Activated naive CD4-positive, alpha-beta T cell (primary cell): ENCODE measurements at places on chromosomes 12 and 14.

DNA sequence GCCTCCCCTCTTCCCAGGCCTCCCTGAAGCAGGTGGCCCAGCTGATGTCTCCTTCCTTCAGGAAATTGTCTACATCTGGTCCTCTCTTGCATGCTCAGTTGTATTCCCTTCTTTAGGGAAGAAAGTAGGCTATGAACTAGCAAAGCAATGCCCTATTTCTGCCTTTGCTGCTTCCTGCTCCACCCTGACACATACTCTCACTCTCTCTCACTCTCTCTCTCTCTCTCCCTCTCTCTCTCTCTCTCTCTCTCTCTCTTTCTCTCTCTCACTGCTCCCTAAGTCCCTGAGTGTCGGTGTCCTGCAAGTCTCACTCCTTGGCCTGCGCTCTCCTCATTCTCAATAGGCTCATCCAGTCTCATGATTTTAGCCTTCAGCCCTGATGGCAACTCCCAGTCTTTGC is 19.4 kb upstream of the PARP11 start:
- DNase-seq: no peak

DNA sequence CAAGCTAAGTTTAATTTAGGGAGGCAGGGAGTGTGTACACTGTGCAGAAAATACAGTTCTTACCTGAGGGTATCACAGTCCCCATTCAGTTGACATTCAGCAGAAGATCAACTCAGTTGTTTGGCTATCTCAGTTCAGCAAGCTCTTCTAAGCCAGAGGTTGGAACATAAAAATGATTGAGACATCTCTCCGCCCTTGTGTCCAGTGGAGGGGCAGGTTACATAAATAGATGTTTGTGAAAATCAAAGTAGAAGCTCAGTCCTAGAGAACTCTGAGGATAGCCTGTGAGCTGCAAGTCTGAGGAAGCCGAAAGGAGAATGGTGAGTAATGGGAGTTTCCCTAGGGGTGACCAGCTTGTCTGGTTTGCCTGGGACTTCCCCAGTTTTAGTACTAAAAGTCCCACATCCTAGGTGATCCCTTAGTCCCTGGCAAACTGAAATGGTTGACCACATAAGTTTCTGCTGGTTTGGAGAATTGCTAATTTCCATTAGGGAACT is 251.4 kb upstream of the ATP2B1 start:
- no peak for DNase-seq

- no peak for DNase-seq
These were observed 31.5 kb upstream of the CACNA2D4 start for GRCh38 chr12:1949771-1950470.

DNA sequence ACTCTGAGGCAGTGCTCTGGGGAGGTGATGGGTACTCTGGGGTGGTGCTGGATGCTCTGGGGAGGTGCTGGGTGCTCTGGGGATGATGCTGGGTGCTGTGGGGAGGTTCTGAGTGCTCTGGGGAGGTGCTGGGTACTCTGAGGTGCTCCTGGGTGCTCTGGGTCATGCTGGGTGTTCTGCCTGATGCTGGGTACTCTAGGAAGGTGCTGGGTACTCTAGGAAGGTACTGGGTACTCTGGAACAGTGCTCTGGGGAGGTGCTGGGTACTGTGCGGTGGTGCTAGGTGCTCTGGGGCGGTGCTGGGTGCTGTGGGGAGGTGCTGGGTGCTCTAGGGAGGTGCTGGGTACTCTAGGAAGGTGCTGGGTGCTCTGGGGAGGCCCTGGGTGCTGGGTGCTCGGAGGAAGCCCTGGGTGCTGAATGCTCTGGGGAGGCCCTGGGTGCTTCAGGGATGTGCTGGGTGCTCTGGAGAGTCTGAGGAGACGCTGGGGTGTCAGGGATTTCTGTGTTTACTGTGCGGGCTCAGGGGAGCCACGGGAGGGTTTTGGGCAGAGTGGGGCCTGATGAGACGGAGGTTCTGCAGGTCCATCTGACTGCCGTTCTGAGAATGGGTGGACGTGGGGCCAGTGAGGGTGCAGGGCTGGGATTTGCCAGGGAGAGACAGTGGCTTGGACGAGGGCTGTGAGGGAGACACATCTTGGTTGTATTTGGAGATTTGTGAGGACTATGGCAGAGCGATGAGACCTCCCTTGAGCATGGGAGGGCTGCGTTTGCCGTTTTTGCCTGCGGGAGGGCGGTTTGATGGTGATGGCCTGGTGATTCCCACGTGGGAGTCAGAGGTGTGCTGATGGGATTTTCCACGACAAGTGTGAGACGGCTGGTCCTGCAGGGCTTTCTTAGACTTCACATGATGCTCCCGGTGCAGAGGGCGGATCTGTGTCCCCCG is 30.0 kb downstream of the MMP17 start:
- DNase-seq: no peak

DNA sequence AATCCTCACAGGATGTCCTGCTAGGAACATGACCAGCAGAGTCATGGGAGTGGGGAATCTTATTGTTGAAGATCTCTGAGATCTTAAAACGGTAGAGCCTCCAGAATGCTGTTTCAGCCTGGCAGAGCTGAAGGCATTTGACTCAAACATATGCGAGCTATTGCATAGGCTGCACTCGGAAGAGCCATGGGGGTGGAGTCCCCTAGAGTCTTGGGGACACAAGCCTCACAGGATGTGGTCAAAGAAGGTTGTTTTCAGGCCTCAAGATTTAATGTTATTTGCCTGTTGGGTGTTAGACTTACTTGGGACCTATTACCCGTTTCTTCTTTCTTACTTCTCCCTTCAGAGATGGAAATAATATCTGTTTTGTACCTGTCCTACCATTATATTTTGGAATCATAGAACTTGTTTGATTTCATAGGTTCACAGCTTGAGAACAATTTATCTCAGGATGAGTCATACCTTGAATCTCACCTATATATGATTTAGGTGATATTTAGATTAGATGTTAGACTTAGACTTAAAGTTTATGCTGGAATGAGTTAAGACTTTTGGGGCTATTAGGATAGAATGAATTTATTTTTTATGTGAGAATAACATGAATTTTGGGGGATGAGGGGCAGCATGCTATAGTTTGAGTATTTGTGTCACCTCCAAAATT is 172.2 kb upstream of the ATP2B1 start:
- no peak for DNase-seq

DNA sequence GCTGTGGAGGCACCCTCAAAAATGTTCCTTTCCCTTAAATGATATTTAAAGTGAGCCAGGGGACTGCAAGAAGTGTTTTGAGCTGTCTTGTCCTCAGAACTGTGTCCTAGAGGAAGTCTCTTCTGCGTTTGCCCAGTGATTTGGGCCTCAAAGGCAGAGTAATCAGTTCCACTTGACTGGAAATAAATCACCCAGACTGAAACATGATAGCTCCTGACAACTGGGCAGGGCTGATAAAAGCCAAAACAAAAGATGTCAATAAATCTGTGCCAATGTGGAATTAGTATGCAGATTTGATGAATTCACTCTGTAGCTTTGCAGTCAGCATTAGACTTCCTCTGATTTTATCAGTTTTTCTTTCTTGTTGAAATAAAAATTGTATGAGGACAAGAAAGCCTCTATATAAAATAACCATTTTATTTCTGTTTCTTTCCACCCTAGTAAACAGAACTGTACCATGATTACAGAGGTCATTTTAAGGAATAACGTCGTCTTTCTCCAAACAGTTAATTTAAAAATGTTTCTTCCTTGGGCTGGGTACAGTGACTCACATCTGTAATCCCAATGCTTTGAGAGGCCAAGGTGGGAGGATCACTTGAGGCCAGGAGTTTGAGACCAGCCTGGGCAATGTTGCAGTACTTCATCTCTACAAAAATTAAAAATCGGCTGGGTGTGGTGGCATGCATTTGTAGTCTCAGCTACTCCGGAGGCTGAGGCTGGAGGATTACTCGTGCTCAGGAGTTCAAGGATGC is 180.8 kb downstream of the ERC1 start:
- no peak for DNase-seq

GRCh38 chr14:59439256-59439965 is 25.8 kb downstream of the GPR135 start:
- no peak for DNase-seq

GRCh38 chr12:88313554-88313953 is 171.4 kb downstream of the TMTC3 start:
- no peak for DNase-seq

DNA sequence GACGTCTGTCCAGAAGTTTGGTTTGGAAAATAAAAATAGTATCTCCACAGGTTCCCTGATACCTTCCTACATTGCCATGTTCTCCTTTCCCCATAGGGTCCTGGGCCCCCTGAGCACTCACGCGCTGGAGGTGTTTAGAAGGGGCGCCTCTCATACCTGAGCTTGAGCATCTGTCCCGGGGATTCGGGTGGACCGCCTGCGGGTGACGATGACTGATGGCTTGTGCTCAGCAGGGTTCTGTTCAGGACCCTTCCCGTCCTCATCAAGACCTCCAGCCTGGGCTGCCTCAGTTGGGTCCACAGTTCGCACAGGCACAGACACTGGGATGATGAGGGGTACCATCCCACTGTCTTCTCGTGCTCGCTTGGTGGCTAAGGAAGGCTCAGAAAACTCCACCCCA is 22.7 kb upstream of the PNMA1 start:
- DNase-seq: no peak

DNA sequence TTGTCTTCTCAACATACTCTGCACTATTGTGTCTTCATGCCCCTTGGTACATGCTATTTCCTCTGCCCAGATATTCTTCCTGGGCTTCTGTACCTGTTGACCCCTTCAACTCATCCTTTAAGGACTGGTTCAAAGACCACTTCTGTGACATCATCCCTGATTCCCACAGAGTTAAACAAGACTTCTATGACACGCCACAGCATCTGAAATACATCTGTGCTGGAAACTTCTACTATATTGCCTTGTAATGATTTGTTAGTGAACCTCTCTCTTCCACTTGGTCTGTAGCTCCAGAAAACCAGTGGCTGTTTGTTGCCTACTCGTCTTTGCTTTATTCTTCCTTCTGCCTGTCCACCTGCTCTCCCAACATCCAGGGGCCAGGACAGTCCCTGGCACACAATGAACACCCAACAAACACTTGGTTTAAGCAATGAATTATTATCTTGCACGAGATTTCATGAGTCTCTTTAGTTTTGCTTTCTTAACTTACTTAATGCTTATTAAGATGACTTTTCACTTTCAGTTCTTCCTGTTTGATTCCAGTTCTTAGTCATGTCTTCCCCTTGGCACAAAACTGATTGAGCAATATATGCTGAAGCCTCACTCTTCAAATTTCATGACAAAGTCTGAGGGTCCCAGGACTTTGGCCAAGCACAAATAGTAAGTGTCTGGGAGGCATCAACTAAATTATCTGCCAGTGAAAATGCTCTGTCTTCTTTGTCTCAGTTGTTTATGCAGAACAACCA is 485.9 kb downstream of the APAF1 start:
- DNase-seq: no peak

DNA sequence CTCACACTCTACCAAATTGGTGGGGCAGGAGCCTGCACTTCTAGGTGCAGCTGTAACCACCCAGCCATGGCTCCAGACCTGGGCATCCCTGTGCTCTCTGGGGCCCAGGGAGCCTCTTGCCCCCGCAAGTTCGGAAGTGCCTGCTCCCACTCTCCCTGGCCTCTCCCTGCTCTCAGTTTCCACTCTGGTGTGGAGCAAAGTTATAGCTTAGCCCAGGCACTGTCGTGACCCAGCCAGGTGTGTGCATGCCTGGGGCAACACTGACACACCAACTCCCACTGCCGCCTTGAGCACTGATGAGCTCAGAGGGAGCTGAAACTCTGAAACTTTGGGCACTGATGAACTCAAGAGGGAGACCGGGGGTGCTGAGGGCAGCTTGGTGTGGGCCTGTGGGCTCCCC is 8.7 kb upstream of the FBXO33 start:
- DNase-seq: no peak

- no peak for DNase-seq
These were observed 181.1 kb downstream of the PTPN11 start for GRCh38 chr12:112599871-112600270.

- no peak for DNase-seq
These were observed 1318.9 kb downstream of the AACS start for GRCh38 chr12:126384026-126384564.

- no peak for DNase-seq
These were observed 923.5 kb downstream of the BCL11B start for GRCh38 chr14:98348505-98348904.

GRCh38 chr12:8781381-8782127 is 40.9 kb upstream of the A2ML1 start:
- no peak for DNase-seq

GRCh38 chr12:78271546-78271945 is 440.9 kb downstream of the NAV3 start:
- DNase-seq: no peak

DNA sequence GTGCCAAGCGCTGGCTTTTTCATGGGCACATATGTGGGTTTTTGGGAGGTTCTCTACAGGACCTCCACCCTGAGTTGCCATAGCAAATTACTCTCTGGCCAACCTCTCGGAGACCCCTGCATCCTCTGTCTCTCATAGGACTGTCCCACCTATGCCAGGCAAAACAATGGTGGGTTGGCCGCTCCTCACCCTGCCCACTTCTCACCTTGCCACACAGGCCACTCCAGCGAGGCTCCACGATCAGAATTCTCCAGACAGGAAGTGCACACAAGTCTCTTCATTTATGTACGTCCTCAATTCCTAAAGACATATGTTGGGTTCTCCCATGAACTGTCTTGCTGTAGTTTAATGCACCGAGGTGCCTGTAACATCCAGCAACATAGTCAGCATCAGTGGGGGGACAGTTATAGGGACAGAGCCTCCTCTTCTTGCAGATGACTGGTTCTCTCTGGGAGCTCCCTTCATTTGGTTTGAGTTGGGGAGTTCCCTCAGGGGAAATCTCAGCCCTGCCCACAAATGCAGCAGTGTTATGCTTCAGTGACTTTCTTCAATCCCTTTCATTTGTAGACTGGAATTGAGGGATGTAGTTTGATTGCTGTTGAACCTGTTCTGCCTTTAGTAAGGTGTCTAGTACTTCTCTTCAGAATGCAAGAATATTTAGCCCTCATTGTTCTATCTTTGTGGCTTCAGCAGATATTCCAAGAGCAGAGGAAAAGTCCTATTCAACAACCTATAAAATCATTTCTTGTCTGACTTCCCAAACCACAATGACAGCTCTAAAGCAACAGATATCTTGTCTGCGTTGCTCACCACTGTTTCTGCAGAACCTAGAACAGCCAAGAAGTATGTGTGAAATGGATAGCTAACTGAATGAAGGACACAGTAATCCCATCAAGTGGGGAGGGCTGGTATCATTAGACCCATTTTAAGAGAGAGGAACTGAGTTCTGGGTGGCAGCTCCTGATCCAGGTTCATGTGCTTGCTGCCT is 2.8 kb upstream of the LTBP2 start:
- DNase-seq: no peak

- DNase-seq: no peak
These were observed 120.4 kb upstream of the CNOT2 start for GRCh38 chr12:70122804-70123203.

- DNase-seq: no peak
These were observed 41.4 kb downstream of the PRPF40B start for GRCh38 chr12:49664591-49665239.

DNA sequence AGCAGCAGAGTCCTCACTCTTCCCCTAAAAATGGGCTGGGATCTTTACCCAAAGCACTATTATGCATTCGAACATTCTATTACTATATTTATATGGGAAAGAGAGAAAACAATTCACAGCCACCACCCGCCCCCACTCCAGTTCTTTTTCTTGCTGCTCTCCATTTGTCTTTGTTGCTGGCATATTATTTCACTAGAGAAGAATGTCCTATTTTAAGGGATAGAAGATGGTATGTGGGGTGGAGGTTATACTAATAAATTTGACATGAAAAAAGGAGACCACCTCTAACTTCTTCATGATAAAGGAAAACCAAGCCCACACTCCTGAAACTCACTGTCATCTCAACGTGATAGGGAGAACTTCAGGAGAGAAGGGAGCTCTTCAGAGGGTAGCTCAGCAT is 28.5 kb upstream of the NTF3 start:
- no peak for DNase-seq
